Stimulated activated effector memory CD8-positive, alpha-beta T cell treated with anti-CD3 and anti-CD28 coated beads, Interleukin-12 subunit alpha, Interleukin-12 subunit beta, amount 100 ng/mL, for 72 hours (primary cell): ENCODE measurements at places on chromosomes 2 and 18.
A peak's percentile ranks its signal among the peaks of the same experiment; 100 is the strongest.

GRCh38 chr2:9191041-9191481 is 15.6 kb upstream of the ASAP2 start:
- DNase-seq, result no peak

DNA sequence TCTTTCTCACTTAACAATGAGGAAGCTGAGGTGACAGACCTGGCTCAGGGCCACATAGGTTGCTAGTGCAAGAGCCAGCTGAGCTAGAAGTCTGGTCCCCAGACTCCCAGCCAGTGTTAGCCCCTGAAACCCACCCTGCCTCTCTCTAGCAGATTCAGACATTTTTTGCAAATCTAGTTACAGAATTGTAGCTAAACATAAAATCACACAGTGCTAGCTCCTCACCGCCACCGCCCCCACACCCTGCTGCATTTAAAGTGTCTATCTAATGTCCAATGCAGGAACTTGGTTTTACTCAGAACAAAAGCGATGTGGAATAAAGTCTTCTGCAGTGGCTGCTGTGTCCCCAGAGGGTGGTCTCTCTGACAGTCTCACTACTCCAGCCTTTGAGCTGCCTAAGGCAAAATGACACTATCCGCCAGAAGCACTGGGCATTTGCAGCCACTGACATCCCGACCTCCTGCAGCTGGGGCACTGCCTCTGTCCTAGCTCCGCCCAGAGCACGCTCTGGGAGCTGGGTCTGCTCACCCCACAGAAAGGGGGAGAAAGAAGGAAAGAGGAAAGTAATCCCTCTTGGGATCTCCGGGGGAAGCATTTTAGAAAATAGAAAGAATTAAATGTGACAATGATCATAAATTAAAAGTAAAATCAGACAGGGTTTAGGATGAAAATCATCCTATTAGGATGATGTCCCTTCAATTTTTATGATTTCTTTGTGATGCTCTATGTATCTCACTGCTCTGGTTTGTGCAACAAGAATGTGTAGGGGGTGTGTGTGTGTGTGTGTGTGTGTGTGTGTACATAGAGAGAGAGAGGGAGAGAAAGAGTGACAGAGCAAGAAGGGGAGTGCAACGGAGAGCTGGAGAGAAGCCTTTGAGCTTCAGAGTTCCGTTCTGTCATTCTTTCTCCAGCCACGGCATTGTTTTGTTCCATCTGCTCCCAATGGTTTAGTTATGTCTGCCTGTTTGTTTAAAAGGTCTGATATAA is 50.5 kb upstream of the ST8SIA3 start:
- DNase-seq, result no peak

GRCh38 chr18:70322928-70323327 is 34.1 kb downstream of the SOCS6 start:
- DNase-seq, result no peak

DNA sequence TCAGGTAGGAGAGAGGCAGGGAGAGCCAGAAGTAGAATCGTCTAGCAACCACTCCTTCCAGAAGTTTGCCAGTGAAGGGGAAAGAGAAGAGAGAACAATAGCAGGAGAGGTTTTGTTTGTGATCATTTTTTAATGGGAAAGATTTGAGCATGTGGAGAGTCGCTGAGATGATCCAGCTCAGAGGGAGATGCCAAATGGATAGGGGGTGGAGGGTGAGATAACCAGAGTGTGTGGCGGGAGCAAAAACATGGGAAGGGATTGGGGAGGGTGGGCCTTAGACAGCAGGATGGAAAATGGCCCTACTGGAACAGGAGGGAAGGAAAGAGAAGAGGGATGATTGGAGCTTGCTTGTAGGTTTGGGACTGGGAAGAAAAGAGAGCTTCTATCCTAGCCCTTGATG is 269.8 kb downstream of the GLI2 start:
- no peak for DNase-seq

GRCh38 chr2:64987001-64987955 is 1.9 kb upstream of the SLC1A4 start:
- DNase-seq, result no peak

GRCh38 chr2:121099329-121100290 is 185.4 kb downstream of the TFCP2L1 start:
- no peak for DNase-seq

DNA sequence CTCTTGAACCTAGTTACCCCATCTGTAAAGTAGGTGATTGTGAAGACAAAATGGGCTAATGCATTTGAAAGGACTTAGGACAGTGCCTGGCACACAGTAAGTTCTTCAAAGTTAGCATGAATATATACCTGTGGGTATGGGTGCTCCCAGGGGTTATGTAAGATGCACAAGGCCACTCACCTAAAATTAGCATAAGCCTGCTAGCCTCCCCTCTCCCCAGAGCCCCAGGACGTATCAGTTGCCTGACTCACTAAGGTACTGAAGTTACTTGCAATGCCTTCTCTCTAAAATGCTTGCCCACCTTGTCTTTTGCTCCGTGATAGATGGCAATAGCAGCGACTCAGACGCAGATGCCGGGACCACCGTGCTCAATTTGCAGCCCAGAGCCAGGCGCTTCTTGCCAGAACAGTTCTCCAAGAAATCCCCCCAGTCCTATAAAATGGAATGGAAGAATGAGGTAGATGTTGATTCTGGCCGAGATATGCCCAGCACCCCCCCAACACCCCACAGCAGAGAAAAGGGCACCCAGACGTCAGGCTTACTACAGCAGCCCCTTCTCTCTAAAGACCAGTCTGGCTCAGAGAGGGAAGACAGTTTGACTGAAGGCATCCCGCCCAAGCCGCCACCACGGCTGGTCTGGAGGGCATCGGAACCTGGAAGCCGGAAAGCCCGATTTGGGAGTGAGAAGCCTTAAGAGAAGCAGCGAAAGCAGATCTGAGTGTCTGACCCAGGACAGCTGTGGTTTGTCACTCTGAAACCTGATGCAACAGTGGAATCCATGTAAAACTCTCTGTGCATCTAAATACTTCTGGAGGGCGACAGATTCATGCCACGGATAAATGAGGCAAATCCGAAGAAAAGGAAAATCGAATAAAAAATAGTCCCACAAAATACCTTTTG is 53.8 kb upstream of the TMEM182 start:
- DNase-seq, result no peak

- no peak for DNase-seq
Measured at GRCh38 chr2:197092431-197092830, 165.9 kb upstream of the PGAP1 start.

DNA sequence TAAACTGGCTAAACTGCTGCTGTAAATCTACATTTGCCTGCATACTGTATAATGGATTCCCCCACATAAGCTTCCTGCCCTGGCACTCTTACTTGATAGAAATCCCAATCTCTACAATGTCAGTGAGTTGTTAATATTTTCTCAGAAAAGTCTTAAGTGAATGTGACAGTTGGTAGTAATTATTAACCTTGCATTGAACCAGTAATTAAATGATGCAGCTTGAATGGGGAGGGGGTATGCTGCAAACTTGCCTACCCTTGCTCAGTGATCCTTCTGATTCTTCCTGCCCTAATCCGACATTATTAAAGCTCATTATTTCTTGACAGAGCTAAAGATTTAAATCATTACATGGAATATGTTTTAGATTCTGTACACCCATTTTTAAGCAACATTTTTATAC is 119.0 kb upstream of the CDH7 start:
- DNase-seq, result no peak

DNA sequence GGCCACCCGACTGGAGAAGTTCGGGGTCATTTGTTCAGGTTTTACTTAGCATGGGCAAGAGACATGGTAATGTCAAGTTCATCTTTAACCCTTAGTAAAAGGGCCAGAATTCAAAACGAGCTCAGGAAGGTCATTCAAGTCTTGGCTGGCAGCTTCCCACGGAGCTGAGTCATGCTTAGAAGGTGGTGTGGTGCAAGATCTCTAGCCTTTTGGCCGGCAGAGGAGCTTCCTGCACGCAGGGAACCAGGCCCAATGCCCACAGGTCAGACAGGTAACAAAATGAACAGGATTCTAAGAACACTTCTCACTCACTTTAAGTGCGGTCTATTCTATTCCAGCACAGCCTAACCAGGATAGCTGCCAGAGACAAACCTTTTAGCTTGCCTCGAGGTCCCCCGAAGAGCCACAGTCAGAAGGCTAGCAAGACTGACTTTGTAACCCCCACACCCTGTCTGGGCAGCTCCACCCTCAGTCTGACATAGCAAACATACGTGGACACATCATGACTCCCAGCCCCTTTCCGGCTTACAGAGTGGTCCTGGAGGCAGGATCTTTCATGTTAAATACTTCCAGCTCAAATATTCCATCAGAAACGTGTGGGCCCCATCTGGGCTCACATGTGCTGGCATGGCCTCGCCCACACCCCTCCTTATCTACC is 292.7 kb downstream of the BCL11A start:
- no peak for DNase-seq

DNA sequence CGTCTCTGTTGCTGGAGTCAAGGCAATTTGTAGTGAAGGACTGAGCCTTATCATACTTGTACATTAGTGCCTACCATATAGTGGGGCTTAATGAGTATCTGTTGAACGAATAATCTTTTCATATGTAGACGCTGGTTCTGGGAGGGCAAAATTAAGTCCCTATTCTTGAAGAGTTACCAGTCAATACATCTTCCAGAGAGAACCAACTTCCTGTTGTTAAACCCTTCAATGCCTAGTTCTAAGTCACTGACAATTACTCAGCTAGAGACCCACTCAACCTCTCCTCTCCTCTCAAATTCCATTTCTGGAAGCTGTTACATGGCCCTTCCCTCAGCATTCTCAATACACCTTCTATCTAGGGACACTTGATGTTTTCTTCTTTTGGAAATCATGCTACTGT is 1.1 kb upstream of the MOB4 start:
- DNase-seq, result peak; percentile 48

DNA sequence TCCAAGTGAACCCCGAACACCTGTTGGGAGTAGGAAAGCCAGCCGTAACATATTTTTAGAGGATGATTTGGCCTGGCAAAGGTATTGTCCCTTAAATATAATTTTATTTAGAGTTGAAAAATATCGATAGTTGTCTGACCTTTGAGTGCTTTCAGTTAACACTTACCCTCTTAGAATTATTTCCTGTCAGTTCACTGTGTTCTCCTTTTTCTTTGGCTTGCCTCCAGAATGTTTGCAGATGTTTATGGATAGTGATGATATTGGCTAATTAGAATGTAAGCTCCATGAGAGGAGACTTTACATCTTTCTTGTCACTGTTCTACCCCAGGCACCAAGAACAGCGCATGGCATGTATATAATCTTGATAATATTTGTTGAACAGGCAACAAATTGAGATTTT is 19.8 kb downstream of the PIKFYVE start:
- DNase-seq, result no peak

GRCh38 chr2:197327472-197328098 is 17.0 kb upstream of the ANKRD44 start:
- no peak for DNase-seq

DNA sequence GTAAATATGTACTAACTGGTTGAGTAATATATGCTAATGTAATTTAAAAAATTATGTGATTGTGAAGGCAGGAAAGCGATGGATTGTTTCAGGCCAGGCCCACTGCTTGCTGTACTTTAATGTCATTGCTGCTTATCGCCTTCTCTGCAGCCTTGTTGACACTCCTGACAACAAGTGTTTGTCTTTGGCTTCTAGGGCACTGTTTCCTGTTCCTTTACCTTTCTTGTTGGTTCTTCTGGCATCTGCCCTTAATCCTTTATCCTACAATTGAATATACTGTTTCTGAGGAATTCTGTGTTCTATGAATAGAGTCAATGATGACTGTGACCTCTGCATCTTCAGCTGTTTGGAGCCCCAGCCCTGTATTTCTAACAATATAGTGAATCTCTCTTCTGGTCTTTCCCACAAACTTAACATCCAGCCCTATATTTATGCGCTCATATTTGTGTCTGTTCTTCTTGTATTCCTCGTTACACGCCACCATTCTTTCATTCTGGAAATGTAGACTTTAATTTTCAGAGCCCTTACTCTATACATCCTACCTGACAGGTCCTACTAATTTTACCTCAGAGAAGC is 17.6 kb downstream of the ACSL3 start:
- DNase-seq, result no peak

DNA sequence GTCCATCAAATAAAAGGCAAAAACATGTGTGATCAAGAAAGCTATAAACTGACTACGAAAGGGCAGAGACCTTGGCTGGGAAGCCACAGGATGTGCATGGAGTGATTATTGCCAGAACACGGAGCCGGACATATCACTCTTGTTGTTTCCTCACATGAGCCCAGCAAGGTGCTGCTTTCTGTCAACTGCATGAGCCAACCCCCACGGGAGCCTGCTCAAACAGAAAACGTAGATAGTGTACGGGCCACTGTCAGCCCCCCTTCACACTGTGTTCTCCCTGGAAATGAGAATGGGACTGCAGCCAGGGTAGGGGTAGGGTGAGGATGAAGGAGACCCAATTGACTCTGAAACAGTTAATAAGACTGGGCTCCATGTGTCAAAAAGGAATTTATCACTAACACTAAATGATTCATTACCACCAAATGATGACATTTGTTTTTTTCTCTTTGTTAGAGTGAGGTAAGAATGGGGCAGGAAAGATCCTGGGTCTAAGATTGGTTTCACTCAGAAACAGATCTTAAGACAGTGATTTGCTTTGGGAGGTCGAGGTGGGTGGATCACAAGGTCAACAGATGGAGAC is 235.8 kb downstream of the MREG start:
- DNase-seq, result no peak

- DNase-seq, result no peak
Measured at GRCh38 chr2:202171241-202171825, 67.1 kb downstream of the SUMO1 start.

GRCh38 chr2:69386360-69386759 is 667 bp downstream of the GFPT1 start:
- no peak for DNase-seq

DNA sequence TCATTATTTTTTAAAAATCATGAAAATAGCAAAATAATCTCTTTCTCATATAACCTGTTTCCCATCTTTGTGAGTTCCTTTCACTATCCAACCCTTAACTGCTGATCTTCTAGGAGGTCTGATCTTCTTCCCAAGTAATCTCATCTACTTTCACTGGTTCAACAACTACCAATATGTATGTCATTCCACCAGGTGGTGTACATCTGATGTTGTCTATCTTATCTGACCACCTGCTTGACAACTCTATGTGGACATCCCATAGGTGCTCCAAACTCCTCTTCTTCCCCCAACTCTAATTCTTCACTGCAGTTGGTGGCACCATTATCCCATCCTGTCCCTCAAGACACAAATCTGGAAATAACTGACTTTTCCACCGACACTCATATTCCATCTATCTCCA is 62.5 kb downstream of the FAM228A start:
- no peak for DNase-seq

- DNase-seq, result no peak
Measured at GRCh38 chr18:48641981-48642380, 103.2 kb downstream of the CTIF start.

- DNase-seq, result no peak
Measured at GRCh38 chr18:46301081-46301480, 196.9 kb downstream of the HAUS1 start.

GRCh38 chr2:171383134-171383533 is 50.7 kb downstream of the METTL8 start:
- DNase-seq, result no peak

DNA sequence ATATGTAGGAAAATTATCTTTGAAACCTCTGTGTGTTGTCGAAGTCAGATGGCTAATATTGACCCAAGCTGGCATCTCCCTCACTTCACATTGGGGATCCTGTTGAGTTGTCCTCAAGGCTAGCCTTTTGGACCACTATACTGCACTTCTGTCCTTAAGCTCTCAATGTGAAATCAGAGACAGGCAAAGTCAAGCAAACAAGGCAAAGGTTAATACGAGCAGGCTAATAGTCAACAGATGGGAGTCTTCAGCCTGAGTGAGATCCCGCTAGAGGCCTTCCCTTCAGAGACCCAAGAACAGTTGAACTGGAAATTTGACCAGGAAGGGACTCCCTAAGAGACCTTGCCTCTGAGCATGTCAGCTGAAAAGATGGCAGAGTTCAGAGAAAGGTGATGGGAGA is 475.4 kb downstream of the PARD3B start:
- DNase-seq, result no peak

GRCh38 chr2:198136142-198136541 is 331.7 kb downstream of the PLCL1 start:
- no peak for DNase-seq
